Stimulated activated CD8-positive, alpha-beta memory T cell treated with anti-CD3 and anti-CD28 coated beads, Interleukin-4, amount 100 ng/mL, for 1 hour (primary cell): ENCODE measurements at places on chromosomes 2 and 18.

GRCh38 chr2:230872151-230872967 is 7.6 kb downstream of the ITM2C start:
- no peak for DNase-seq

- no peak for DNase-seq
Measured at GRCh38 chr2:74658516-74658915, 4.5 kb downstream of the SEMA4F start.

DNA sequence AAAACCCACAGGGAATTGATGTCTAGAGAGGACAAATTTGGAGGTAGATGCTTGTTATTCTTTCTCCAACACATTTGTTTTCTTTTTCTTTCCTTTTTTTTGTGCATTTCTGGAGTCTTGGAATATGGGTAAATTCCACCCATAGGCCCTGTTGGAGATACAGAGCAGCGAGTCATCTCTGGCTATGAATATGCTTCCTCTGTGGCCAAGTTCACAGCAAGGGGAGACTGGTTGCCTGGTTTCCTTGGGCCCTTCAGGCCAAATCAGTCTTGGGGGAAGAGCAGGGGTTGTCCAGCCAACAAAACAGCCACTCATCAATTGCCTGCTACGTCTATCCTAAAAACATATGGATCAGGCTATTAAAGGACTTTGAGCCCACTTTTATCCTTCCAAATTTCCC is 27.5 kb downstream of the SP100 start:
- no peak for DNase-seq

DNA sequence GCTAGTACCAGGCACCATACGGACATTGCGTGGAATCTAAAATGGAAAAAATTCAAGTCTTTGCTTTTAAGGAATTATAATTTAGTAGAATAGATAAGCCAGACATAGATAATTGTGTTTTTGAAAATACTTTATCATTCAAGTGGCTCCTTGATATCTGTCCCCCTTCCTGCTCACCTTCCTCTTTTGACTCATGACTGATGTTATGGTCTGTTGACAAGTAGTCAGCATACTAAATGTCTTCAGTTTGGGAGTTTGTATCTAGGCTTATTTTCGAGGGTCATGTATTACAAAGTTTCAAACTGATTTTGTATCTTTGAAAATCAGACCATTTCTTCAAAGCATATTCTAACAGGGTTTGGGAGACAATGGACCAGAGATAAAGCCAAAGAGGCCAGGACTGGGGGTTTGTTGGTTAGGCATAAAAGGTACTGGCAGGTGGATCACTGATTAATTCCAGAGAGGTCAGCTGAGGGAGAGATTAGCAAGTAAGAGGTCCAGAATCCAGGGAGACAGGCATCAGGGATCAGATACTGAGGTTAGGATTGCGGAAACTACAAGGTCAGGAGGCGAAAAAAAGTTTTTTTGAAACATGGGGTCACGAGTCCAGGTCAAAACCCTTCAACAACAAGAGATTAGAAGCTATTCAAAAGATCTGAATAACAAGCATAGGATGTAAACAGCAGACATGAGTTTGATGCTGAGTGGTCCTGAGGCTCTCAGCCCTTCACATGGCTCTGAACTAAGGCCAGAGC is 31.5 kb upstream of the KLHL14 start:
- DNase-seq, result no peak

- DNase-seq, result no peak
Measured at GRCh38 chr2:7373156-7373555, 455.9 kb downstream of the RNF144A start.

GRCh38 chr2:162245781-162246180 is 2.5 kb upstream of the FAP start:
- DNase-seq, result no peak

DNA sequence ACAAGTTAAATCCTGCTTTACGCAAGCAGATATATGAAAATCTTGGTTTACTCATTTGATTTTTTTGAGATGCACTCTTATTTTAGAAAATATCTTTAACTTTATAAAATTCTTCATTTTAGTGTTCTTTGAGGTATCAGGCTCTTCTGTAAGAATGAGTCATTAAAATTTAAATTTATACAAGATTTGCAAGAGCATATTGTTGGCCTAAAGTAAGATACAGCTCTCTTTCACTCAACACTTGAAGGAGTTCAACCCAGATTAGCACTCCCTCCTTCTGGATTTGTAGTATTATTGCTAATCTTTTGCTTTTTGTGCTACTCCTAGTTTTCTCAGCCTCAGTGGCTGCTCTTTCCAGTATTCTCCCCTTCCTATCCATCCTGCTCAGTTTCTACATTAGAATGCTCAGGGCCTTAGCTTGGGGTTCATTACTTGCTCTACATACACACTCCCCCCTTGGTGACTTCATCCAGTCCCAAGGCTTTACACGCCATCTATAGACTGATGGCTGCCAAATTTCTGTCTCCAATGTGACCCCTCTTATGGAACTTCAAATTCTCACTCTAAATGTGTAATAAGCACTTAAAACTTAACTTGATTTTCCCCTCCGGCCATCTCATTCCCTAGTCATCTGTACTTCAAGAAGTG is 425.3 kb upstream of the FANCL start:
- no peak for DNase-seq

DNA sequence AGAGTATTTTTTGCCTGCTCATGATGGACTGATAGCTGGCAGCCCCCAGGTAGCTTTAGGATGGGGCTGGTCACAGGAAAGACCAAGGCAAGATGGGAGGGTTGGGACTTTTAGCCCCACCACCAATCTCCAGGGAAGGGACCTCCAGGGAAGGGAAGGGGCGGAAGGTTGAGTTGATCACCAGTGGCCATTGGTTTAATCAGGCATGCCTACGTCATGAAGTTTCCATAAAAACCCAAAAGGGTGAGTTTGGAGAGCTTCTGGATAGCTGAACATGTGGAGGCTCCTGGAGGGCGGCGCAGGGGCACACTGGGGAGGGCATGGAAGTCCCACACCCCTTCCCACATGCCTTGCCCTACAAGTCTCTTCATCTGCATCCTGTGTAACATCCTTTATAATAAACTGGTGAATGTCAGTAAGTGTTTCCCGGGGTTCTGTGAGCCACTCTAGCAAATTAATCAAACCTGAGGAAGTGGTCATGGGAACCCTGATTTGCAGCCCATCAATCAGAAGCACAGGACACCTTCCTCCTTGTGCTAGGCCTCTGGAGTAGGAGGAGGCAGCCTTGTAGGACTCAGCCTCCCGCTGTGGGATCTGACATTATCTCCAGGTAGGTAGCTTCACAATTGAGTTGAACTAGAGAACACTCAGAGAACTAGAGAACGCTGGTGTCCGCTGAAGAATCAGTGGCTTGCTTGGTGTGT is 30.3 kb downstream of the RAB31 start:
- DNase-seq, result no peak

- DNase-seq, result no peak
Measured at GRCh38 chr18:45527891-45528290, 87.4 kb upstream of the SLC14A2 start.
